ENCODE measurements at places on chromosomes 11 and 22.

- DNase-seq: no peak
Measured at GRCh38 chr11:96329419-96329818, 13.6 kb downstream of the MAML2 start.

DNA sequence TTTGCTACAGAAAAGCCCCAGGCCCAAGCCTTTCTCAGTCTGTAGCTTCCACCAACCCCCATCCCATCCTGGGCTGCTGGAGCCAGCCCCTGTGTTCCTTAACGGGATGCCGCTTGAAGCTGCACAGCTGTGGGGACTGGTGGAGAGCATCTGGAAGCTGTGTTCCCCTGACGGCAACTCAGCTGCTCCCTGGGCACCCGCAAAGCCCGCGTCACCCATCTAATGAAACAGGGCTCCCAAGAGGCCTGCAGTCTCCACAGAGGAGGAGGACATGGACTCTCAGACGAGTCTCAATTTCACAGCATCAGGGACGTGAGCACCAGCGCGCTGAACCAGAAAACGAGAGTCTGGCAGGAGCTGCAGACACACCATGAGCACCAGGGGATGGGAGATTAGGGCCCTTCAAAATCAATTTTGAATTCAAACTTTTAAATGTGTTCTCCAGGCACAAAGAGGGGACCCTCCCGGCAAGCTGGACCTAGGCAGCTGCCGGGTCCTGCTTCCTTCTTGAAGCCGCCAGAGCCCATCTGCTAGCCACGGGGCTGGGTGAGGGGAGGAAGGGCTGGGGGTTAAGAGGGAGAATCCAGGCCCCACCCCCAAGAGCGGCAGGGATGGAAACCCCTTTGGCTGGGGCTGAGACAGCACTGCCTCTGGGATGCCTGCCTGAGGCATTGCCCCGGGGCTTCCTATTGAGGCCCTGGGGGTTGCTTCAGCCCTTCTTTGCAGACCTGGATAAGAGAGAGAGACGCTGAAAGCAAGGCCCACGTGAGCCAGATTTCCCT lies 21.0 kb downstream of the LMO1 start:
- DNase-seq: no peak

DNA sequence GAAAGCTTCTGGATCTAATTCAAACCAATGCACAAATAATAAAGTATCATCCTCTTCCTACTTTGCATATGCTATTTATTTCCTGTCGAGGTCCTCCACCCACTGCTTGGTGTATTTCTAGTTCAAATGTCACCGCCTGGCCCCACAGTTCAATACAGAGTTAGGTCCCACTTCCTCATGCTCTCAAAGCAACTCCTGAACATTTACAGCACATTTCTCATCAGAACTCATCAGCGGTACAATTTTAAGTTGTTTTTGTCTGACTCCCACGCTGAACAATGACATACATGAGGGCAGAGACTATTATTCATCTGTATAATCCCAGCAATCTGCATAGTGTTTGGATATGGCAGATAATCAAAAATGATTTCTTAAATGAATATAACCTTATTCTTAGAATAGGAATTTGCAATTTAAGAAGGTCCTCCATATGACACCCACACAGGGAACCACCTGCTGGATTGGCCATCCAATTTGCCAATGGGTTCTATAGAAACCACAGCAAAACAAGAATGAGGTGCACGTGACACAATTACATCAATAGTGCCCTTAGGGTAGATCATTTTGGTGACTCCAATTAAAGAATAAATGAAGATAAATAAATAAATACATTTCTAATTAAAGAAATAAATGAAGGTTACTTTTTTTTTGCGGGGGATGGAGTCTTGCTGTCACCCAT lies 54.2 kb downstream of the SLC25A17 start:
- DNase-seq: peak; percentile 71

- DNase-seq: no peak
Measured at GRCh38 chr11:44988981-44989635, 38.4 kb upstream of the TP53I11 start.

DNA sequence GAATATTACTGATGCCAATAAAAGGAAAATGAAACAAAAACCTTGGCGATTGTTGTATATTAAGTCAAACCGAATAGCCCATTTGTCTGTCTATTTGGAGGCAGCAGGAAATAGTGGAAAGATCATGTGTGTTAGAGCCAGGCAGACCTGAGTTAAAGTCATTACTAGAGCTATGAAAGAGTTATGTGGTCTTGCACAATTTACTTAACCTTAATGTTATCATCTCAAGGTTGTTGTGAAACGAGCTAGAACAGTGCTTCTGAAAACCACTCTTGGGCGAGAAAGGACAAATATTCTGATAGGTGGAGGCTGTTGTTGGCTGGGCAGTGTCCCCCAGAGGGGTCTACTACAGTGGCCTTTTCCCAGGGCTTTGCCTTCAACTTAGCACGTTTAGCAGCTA lies 60.0 kb upstream of the NUP160 start:
- no peak for DNase-seq

DNA sequence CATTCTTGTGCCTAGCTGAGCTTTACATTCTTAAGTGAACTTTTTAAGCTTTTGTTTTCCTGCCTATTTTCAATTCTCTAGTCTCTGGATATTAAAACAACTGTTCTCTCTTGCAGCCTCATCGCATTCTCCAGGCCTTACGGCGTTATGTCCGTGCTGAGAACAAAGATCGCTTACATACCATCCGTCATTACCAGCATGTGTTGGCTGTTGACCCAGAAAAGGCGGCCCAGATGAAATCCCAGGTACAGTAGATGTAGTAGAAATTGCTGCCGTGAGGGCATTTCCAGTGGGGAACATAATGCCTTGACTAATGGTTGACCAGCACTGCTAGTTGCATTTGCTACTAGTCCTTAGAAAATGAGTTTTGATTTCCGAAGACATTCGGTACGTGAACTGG lies 29.7 kb upstream of the ST14 start:
- DNase-seq: no peak

- no peak for DNase-seq
Measured at GRCh38 chr11:124656774-124657630, 16.5 kb downstream of the SIAE start.

DNA sequence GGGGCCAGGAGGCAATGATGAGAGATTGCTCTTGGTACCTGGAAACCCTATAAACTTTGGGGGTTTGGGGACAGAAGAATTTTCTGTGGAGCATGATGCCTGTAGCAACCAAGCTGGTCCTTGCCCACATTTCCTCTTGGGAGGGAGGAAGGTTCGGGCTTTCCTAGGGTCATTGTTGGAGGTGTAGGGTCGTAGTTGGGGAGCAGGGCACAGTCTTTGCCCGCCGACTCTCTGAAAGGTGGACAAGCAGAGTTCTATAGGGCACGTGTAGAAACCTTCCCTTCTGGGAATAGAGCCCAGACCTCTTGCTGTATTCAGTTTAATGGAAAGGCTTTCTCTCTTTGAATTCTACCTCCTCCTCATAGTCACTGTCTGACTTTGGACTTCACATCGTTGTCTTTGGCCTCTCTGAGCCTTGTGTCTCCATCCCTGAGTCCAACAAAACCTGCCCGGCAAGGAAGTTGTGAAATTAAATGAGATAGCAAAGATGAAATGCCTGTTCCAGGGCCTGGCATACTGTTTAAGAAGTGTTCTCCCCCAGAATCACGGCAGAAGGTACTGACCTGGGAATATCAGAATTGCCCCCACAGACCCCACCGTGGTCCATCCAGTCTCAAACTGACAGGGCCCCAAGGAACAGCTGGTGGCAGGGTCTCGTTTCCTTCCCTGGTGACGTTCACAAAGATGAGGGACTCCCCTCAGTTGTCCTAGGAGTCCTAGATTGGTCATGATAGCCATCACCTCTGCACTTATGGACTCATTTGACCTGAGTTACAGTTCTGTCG lies 1.6 kb downstream of the PRDM11 start:
- DNase-seq: no peak

GRCh38 chr22:20652130-20652529 lies 121.8 kb upstream of the SERPIND1 start:
- no peak for DNase-seq

- no peak for DNase-seq
Measured at GRCh38 chr11:103609117-103610066, 427.0 kb upstream of the DDI1 start.

DNA sequence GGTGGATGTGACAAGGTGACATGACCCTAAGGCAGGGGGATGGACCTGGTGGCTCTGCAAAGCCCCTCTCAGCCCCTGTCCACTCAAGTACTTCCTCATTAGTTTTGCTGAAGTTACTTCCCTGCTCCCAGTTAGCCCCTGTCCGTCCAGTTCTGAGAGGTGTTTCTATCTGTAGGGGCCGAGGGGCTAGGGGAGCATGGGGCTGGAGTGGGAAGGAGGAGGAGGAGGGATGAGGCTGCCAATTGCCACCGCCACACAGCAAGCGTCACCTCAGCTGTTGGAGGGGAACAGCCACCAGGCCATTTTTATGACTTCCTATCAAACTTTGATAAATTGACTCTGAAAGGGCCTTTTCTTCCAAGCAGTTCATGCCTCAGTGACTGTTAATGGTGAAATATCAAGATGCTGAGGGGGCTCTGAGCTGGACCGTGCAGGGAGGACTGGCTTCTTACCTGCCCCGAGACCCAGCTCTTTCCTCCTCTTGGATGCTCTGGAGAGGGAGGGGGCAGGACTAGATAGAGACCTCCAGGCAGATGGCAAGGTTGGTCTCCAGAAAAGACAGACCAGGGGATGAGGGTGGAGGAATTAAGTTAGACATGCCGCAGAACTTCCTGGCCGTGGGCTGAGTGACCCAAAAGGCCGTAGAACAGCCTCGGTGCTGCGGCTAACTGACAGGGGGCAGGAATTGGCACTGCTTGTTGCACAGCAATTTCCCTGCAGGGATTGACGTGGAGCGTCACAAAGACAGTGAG lies 137.0 kb downstream of the ST3GAL4 start:
- no peak for DNase-seq

GRCh38 chr22:20395907-20396287 lies 1.9 kb downstream of the ZNF74 start:
- DNase-seq: no peak

DNA sequence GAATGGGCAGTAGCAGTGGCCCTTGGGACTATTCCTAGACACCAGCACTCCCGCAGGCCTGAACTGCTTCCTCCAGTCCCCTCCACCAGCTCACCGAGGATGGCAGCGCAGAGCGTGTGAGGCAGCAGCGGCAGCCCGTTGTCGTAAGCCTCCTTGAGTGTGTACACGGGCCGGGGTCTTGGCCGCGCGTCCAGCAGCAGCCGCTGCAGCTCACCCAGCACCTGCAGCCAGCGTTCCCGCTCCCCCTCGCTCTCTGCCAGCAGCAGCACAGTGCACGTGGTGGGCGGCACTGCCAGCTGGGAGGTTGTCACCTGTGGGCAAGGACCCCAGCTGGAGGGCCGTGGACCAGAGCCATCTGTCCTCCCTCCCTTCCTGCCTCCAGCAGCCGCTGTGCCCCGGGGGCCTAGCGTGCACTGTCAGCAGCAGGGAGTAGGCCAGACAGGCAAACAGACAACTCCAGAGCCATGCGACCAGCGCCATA lies 13.0 kb downstream of the CDC42BPG start:
- no peak for DNase-seq
